ENCODE measurements at places on chromosomes 11 and 22.

GRCh38 chr22:41907436-41908401 is 7.2 kb downstream of the SHISA8 start:
- DNase-seq: peak; percentile 13

DNA sequence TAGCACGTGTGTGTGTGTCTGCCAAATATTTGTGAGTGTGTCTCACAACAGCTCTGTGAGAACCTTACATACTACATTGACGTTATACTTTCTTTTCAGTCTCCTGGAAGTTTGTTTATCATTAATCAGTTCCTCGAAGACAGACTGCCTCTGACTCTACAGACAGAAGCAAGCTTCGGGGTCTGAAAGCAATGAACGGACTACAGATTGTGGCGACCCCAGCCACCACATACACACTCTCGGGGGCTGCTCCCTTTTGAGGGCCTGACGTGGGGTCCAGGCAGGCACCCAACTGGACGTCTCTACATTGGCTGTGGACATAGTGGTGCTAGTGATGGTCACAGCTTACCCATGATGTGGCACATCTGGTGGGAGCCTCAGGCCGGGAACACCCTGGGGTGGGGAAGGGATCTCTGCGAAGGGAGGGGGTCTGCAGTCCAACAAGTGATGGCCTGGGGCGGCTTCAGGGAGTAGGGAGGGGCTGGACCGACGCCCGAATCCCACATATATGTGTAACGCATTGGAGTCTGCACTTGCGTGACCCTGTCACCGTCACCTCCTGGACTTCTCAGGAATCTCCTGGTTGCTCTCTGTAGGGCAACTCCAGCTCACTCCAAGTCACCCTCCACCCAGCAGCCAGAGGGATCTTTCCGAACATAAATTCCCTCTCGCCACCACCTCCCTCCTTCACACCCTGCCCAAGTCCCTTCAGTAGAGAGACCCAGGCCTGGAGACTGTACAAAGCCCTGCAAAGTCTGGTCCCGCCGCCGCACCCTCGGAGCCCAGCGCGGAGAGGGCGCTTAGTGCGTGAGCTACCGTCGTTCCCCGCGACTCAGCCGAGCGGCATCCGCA is 30.4 kb upstream of the TRIM29 start:
- DNase-seq: peak; percentile 37

DNA sequence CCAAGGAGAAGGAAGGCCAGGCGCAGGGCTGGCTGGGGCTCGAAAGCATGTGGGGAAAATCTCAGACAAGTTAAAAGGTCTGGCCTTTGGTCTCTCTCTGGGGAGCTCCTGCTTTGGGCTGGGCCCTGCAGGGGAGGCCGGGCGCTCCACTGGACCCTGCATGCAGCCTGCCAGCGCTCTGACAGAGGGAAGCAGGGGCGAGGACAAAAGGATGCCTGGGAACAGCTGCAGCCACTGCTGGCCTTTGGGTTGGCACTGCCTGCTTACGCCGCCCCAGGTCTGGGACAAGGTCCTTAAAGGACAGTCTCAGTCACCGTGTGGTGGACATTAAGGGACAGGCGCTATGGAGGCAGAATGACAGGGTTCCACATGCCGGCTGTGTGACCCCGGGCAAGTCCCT is 56.4 kb upstream of the TTLL12 start:
- DNase-seq: no peak

DNA sequence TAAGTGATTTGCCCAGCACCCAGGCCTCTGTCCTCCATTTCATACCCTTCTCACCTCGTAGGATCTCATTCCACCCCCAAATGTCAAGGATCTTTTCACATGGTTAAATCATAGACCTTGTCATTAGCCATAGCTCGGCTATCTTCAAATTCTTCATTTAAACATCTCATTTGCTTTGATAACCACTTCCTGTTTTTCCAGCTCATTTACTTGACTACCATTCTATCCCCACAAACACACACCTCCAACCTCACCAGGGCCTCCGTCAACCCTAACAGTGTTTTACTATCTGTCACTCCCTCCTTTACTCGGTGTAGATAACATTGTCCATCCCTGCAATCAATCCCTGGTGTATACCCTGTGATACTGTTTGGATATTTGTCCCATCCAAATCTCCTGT is 36.8 kb upstream of the LARGE1 start:
- DNase-seq: no peak

- DNase-seq: peak; percentile 91
Measured at GRCh38 chr11:61297746-61298145, 2.6 kb upstream of the VWCE start.

DNA sequence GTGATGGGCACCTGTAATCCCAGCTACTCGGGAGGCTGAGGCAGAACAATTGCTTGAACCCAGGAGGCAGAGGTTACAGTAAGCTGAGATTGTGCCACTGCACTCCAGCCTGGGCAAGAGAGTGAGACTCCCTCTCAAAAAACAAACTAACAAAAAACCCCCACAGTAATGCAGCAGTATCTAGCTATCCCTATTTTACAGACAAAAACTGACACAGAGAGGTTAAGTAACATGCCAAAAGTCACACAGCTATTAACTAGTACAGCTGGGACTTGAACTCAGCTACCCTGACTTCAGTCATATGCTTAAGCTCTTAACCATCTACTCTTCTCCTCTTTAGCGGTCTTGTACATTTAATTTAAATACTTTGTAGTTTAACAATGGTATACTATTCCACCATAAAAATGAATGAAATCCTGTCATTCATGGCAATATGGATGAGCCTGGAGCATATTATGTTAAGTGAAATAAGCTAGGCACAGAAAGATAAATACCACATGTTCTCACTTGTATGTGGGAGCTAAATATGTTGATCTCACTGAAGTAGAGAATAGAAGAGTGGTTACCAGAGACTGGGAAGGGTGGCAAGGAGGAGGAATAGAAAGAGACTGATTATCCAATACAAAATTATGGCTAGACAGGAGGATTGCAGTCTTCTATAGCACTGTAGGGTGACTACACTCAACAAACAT is 82.8 kb downstream of the DENND5A start:
- DNase-seq: no peak

DNA sequence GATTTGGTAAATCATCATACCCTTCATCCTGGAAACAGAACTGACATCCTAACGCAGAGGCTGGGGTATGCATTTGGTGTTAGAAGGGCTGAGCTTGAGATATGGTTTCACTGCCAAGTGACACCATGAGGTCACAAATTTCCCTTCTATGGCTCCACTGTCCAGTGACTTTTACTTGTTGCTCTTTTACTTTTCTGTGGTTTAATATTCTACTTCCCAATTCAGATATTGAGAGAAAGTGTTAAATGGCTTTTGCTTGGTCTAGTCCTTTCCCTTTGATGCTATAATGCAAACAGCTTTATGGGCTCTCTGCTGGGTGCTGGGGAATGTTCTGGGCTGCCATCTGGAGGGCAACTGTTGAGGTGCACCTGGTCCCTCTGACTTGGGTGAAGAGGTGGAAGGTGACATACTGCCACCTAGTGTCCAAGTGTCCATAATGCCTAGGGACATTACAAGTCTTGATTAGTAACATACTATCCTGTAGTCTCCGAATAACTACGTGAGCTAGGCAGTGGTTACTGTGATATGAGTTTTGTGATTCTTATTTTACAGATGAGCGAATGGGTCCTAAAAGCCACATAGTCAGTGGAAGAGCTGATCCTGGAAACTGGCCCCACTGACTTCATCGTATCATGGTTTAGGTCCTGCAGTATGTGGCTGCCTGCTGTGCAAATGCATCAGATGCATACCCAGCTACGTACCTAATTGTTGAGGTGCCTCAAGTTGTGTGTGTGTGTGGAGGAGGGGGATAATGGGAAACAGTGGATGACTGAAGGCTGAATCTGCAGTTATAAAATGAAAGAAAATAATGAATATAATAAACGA is 149.1 kb upstream of the RAG2 start:
- peak; percentile 92 for DNase-seq

DNA sequence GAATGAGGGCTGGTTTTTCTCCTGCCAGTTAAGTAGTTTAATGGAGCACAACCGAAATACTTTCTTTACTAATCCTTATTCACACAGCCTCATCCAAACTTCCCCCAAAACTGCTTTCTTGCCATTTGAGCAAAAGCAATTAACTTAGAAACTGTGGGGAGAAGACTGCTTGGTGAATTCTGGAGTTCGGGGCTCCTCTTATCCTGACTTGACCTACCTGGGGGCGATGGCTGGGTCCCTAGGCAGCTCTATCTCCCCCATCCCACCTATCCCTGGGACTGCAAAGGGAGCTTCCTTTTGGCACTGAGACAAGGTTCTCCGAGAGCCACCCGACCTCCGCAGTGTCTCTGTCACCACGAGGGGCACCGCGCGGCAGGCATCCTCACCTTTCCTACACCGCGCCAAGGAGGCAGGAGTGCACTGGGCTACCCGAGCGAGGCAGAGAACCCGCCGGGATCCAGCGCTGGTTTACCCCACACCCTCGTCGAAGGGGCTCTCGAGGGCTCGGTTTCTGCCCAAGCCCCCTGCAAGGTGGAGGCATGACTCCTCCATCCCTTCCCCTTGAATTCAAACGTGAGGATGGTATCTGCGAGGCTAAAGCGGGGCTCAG is 759 bp downstream of the DESI1 start:
- DNase-seq: no peak

- DNase-seq: peak; percentile 70
Measured at GRCh38 chr11:132101881-132102280, 731.5 kb downstream of the NTM start.

DNA sequence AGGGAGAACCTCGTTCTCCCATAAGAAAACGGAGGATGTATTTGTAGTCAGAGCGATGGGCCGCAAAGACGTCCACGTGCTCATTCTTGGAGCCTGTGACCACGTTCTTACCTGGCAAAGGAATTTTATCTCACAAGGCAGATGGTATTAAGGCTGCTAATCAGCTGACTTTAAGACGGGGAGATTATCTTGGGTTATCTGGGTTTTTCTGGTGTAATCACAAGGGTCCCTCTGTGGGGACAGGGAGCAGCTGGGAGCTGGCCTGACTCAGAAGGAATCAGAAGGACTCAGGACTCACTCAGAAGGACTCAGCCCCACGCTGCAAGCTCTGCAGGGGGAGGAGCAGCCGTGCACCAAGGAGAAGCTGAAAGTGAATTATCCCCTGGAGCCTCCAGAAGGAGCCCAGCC is 7.5 kb upstream of the SIGIRR start:
- DNase-seq: no peak

GRCh38 chr11:129989149-129989813 is 13.4 kb downstream of the PRDM10 start:
- peak; percentile 5 for DNase-seq

GRCh38 chr22:42889304-42889703 is 32.2 kb upstream of the ARFGAP3 start:
- DNase-seq: no peak

- no peak for DNase-seq
Measured at GRCh38 chr11:27971171-27971570, 136.8 kb downstream of the KIF18A start.

DNA sequence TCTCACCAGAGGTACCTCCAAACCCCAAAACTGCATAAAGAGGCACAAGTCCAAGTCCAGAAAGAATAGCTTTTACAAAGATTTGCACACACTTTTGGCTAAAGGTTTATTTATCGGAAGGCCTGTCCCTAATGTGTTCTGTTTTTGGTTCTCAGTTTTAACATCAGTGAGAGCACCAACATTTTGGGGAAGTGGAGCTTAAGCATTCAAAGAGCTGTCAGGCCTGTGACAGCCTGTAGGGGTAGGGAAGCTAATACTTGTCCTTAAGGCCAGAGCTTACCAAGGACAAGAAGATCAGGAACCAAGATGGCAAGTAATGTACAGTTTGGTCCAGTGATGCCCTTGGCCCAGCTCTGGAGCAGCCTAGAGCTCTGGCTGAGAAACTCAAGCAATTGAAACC is 38.9 kb upstream of the SCUBE2 start:
- DNase-seq: no peak

DNA sequence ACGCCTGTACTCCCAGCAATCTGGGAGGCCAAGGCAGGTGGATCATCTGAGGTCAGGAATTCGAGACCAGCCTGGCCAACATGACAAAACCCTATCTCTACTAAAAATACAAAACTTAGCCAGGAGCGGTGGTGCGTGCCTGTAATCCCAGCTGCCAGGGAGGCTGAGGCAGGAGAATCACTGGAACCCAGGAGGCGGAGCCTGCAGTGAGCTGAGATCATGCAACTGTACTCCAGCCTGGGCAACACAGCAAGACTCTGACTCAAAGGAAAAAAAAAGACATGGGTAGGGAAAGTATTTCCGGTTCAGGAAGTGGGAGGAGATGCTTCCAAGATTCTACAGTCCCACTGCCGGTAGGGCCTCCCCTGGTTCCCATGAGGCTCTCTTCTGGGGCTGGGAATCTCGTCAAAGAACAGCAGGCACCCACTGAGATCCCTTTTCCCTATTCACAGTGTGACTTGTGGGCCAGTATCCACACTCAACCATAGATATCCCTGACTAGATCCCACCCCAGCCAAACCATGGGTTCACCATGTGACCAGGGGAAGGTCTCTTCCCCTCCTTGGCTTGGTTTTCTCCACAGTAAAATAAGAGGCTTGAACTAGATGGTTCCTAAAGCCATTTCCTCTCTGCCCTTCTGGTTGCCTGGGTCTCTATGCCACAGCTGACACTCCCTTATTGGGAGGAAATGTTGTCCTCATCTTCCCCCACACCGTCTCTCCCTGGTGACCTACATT is 443.3 kb downstream of the BUD13 start:
- DNase-seq: no peak

GRCh38 chr11:10494636-10495463 is 39.8 kb downstream of the AMPD3 start:
- no peak for DNase-seq
